ENCODE measurements at places on chromosomes 5 and 9.
A peak's percentile ranks its signal among the peaks of the same experiment; 100 is the strongest.

DNA sequence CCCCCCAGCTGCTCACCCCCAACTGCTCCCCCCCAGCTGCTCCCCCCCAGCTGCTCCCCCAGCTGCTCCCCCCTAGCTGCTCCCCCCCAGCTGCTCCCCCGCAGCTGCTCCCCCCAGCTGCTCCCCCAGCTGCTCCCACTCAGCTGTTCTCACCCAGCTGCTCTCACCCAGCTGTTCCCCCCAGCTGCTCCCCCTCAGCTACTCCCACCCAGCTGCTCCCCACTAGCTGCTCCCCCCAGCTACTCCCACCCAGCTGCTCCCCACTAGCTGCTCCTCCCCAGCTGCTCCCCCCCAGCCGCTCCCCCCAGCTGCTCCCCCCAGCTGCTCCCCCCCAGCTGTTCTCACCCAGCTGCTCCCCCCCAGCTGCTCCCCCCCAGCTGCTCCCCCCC lies 22.8 kb upstream of the AHRR start:
- H3K27me3 ChIP-seq: no peaks in the 10 kb centered on the region
- peaks cover 14% of the 10 kb centered on the region for H3K4me1 ChIP-seq
- H3K36me3 ChIP-seq: peaks cover 5% of the 10 kb centered on the region
- no peak for ATAC-seq
- no peak overlapping the region for H3K27ac ChIP-seq
- no peak overlapping the region for H3K4me3 ChIP-seq

DNA sequence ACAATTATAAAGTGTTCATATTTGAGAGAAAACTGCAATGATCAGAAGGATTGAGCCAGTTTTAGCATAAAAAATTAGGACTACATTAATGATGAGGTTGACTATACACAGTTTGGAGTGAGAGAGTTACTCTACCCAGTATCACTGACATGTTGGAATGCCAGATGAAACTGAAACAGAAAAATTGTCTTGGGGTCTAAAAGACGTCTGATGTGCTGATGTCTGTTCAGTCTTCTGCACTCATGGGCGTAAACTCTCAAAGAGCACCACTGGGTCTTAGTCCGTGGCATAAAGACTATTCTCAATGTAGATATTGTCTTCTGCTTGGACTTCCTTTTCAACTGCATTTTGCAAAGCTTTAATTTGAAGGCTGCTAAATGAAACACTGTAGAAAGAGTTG lies 29.5 kb downstream of the HAVCR1 start:
- H3K27me3 ChIP-seq: no peaks in the 10 kb centered on the region
- H3K27ac ChIP-seq: no peak overlapping the region
- no peak overlapping the region for H3K4me3 ChIP-seq
- H3K4me1 ChIP-seq: peaks cover 10% of the 10 kb centered on the region

GRCh38 chr5:132434416-132435286 lies 55.9 kb downstream of the IRF1 start:
- H3K36me3 ChIP-seq: peaks cover 55% of the 10 kb centered on the region
- H3K27ac ChIP-seq: peak overlapping the region; percentile 29
- no peaks in the 10 kb centered on the region for H3K27me3 ChIP-seq
- peak overlapping the region; percentile 7 for H3K4me3 ChIP-seq

DNA sequence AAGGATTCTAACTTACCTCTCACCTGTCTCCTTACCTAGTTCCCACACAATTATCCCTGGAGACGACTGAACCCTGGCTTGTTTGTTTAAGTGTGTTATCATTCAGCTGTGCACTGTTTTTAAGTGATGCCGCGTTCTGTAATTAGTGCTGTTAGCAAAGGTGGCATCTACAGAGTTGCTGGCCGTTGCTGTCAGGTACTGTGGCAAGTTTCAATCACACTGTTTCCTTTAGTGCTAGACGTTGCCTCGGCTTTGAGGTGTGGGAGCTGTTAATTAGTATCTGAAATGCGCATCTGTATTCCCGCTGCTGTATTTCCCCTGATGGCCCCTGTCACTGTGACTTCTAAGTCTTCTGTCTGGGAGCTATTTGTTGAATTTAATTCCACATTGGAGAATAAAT lies 193.8 kb upstream of the GAS1 start:
- no peak overlapping the region for H3K4me3 ChIP-seq
- no peak for ATAC-seq
- H3K36me3 ChIP-seq: no peaks in the 10 kb centered on the region
- H3K4me1 ChIP-seq: no peaks in the 10 kb centered on the region

DNA sequence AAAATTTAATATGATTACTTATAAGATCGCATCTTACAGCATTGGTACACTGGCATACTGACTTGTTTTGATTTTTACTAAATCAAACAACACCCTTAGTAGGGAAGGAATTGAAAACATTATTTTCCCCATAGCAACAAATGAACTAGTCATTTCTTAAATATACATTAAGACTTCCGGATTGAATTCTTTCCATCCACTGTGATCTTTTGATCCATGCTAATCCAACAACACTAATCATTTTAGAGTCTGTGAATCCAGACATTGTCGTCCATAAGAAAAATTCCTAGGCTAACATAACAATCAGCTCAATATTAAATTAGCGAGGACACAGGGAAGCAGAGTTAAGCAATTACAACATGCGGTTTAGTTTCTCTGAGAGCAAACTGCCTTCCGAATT lies 21.6 kb upstream of the ERAP1 start:
- H3K36me3 ChIP-seq: no peaks in the 10 kb centered on the region
- no peak overlapping the region for H3K4me3 ChIP-seq
- peaks cover 3% of the 10 kb centered on the region for H3K4me1 ChIP-seq

GRCh38 chr9:8649160-8649559 lies 849.6 kb upstream of the DMAC1 start:
- no peaks in the 10 kb centered on the region for H3K4me1 ChIP-seq
- no peak for ATAC-seq
- H3K27me3 ChIP-seq: no peaks in the 10 kb centered on the region
- no peak overlapping the region for H3K4me3 ChIP-seq
- no peak overlapping the region for H3K27ac ChIP-seq
- H3K36me3 ChIP-seq: no peaks in the 10 kb centered on the region

DNA sequence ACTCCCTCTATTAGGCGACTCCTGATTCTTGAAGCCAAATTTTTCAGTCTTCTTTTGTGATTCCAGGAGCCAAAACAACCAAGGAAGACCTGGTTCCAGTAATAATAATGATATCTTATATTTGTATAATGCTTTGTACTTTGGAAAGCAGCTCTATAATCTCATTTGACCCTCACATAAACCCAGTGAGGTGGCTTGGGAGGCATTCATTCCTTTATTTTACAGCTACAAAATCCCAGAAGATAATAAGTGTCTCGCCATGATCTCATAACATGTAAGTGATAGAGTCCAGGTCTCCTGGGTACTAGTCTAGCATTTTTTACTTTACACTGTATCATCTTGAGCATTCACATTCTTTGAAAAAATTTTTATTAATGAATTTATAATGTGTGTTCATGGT lies 143.1 kb downstream of the ACTBL2 start:
- no peaks in the 10 kb centered on the region for H3K27me3 ChIP-seq
- no peak overlapping the region for H3K27ac ChIP-seq
- H3K36me3 ChIP-seq: no peaks in the 10 kb centered on the region

- no peaks in the 10 kb centered on the region for H3K36me3 ChIP-seq
- H3K27me3 ChIP-seq: no peaks in the 10 kb centered on the region
- ATAC-seq: no peak
- no peak overlapping the region for H3K27ac ChIP-seq
- H3K4me3 ChIP-seq: no peak overlapping the region
- H3K4me1 ChIP-seq: no peaks in the 10 kb centered on the region
Observed at GRCh38 chr9:13446938-13447842, 167.7 kb upstream of the MPDZ start.

DNA sequence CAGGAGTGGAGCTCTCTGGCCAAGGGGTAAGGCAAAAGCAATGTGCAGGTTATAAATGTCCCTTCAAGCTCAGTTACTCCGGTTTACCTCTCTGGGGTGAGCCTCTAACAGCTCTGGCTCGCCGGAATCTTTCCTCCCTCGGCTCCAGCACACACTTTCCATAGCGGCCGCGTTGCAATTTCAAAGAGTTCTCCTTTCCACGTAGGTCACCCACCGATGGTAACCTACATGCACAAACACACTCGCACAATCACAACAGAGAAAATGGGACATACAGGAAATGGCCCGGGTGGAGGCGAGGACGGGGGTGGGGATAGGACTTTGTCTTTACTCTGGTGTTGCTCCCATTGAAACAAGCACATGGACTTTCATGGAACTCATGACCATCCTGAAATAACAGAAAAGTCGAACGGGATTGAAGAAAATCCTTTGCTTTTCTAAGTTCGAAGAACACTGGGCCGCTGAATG lies 1.2 kb downstream of the LHFPL2 start:
- peaks cover 49% of the 10 kb centered on the region for H3K27me3 ChIP-seq
- ATAC-seq: peak; percentile 25
- H3K4me3 ChIP-seq: peak overlapping the region; percentile 60
- peaks cover 4% of the 10 kb centered on the region for H3K36me3 ChIP-seq
- peaks cover 6% of the 10 kb centered on the region for H3K4me1 ChIP-seq

GRCh38 chr5:62354028-62354874 lies 48.2 kb downstream of the KIF2A start:
- peak overlapping the region; percentile 56 for H3K27ac ChIP-seq
- peak; percentile 78 for ATAC-seq
- H3K36me3 ChIP-seq: peaks cover 100% of the 10 kb centered on the region
- no peaks in the 10 kb centered on the region for H3K27me3 ChIP-seq

GRCh38 chr5:13946111-13946510 lies 1.6 kb upstream of the DNAH5 start:
- no peak overlapping the region for H3K27ac ChIP-seq
- H3K4me1 ChIP-seq: no peaks in the 10 kb centered on the region
- no peaks in the 10 kb centered on the region for H3K27me3 ChIP-seq
- ATAC-seq: no peak

GRCh38 chr5:10685115-10685521 lies 75.9 kb downstream of the DAP start:
- H3K27ac ChIP-seq: peak overlapping the region; percentile 85
- peaks cover 44% of the 10 kb centered on the region for H3K36me3 ChIP-seq

- no peaks in the 10 kb centered on the region for H3K27me3 ChIP-seq
- ATAC-seq: no peak
- peaks cover 16% of the 10 kb centered on the region for H3K4me1 ChIP-seq
Observed at GRCh38 chr5:43482490-43483297, 971 bp downstream of the TMEM267 start.

DNA sequence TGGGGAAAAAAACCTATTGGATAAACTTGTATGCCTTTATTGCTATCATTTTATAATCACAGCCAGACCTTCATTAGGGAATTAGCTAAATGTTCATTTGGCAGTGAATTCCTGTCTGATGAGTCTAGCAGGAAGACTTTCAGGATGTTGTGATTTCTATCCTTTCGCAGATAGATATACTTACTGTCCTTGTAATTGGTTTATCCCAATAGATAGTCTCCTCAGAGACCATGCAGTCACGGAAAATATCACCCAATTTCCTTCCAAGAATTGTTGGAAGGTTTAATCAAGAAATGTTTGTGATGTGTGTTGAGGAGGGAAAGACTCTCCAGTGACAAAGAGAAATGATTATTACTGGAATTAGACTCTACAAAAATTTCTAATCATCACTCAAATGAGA lies 1937.9 kb upstream of the WWC1 start:
- ATAC-seq: no peak
- no peaks in the 10 kb centered on the region for H3K27me3 ChIP-seq
- H3K27ac ChIP-seq: no peak overlapping the region
- no peaks in the 10 kb centered on the region for H3K4me1 ChIP-seq
- no peaks in the 10 kb centered on the region for H3K36me3 ChIP-seq
- H3K4me3 ChIP-seq: no peak overlapping the region

- H3K4me3 ChIP-seq: no peak overlapping the region
- peaks cover 22% of the 10 kb centered on the region for H3K27me3 ChIP-seq
- no peaks in the 10 kb centered on the region for H3K36me3 ChIP-seq
- no peaks in the 10 kb centered on the region for H3K4me1 ChIP-seq
- no peak for ATAC-seq
Observed at GRCh38 chr5:72709341-72709740, 107.1 kb upstream of the TNPO1 start.

DNA sequence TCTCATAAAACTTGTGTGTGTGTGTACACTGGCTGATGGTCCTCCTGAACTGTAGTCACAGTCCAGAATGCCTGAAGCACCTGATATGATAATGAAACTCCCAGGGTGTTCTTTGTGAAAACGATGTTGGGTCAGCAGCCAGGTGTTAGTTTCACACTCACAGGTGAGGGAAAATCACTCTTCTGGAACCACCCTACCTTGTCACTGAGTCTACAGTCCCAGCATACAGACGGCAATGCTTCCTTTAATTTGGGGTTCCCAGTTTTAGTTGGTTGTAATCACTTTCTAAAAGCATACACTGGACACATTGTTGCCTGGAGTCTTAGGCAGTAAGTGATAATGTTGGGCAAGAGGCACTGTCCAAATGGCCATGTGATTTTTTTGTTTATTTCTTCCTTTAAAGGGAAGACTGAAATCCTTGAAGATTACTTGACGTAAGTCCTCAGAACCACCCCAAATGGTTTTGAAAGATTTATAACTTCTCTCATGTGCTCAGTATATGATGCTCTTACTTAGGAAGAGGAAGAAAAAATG lies 18.2 kb upstream of the MGAT1 start:
- ATAC-seq: no peak

- peaks cover 6% of the 10 kb centered on the region for H3K4me1 ChIP-seq
- ATAC-seq: peak; percentile 50
- H3K27me3 ChIP-seq: no peaks in the 10 kb centered on the region
- peak overlapping the region; percentile 49 for H3K27ac ChIP-seq
- H3K4me3 ChIP-seq: no peak overlapping the region
Observed at GRCh38 chr5:95543017-95543705, 11.6 kb downstream of the SKIC3 start.

GRCh38 chr5:154166901-154167791 lies 23.4 kb upstream of the GALNT10 start:
- H3K4me3 ChIP-seq: no peak overlapping the region
- H3K36me3 ChIP-seq: no peaks in the 10 kb centered on the region
- H3K4me1 ChIP-seq: no peaks in the 10 kb centered on the region
- H3K27ac ChIP-seq: no peak overlapping the region

DNA sequence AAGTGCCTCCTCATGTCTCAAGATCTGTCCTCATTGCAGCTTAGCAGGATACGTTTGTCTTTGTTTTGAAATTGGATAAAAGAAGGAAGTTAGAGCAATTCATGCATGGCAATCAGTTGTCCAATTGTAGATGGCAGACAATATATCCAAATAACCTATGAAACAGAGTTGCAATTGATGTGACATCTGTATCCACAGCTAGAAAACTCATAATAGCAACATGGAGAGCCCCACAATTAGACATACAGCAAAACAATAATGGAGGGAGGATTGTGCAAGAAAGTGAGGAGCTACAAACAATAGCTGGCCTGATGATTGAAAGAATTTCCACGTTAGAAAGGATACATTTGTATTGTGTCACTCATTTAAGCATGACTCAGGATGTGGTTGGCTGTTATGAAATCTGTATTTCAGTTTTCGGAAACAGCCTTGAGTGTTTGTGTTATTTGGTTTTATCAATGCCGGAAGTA lies 132.0 kb downstream of the FAM174A start:
- H3K36me3 ChIP-seq: no peaks in the 10 kb centered on the region
- peak; percentile 88 for ATAC-seq
- H3K4me1 ChIP-seq: peaks cover 8% of the 10 kb centered on the region
- peak overlapping the region; percentile 67 for H3K27ac ChIP-seq
